ELF-1 (cell line): ENCODE measurements at places on chromosomes 11 and 22.

DNA sequence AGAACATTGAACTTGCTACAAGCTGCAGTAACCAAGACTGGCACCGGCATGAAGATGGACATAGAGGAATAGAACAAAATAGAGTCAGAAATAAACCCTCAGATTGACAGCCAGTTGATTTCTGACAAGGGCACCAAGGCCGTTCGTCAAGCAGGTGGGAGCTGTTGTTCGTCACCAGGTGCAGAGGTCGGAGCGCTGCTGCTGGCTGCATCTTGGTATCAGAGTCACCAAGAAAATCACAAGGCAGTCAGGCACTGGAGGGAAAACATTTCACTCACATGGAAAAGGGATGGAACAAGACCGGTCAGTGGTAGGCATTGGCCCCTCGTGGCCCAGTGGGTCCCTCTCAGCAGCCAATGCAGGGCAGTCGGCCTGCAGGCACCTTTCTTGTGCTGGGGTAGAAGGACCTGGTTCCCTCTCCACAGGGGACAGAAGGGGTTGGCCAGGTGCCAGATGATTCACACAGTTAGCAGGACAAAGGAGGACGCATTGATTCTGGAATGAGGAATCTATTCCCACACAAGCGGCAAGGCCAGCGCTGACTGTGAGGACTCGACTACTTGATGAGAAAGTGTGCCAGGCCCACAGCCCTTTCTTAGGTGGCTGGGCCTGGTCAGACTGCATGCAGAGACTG is 115.8 kb upstream of the FGF3 start:
- DNase-seq: peak; percentile 66

GRCh38 chr22:36885474-36885873 is 24.7 kb downstream of the NCF4 start:
- peak; percentile 69 for DNase-seq

- DNase-seq: peak; percentile 0
Observed at GRCh38 chr11:99739464-99740089, 718.8 kb downstream of the CNTN5 start.

GRCh38 chr11:106187860-106188456 is 110.5 kb downstream of the AASDHPPT start:
- DNase-seq: no peak

DNA sequence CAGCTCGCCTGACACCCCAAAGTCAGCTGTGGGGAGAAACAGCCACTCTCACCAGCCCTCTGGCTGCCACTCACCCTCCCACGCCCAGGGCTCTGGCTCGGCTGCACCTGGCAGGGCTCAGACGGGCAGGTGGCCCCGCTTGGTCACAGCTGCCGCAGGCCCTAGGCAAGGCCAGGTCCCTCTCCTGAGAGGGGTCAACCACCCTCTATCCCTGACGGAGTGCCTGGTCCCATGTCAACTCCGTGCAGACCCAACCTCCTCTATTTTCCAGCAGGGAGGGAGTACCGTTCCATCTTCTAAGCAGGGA is 1.9 kb downstream of the MAP4K2 start:
- no peak for DNase-seq

DNA sequence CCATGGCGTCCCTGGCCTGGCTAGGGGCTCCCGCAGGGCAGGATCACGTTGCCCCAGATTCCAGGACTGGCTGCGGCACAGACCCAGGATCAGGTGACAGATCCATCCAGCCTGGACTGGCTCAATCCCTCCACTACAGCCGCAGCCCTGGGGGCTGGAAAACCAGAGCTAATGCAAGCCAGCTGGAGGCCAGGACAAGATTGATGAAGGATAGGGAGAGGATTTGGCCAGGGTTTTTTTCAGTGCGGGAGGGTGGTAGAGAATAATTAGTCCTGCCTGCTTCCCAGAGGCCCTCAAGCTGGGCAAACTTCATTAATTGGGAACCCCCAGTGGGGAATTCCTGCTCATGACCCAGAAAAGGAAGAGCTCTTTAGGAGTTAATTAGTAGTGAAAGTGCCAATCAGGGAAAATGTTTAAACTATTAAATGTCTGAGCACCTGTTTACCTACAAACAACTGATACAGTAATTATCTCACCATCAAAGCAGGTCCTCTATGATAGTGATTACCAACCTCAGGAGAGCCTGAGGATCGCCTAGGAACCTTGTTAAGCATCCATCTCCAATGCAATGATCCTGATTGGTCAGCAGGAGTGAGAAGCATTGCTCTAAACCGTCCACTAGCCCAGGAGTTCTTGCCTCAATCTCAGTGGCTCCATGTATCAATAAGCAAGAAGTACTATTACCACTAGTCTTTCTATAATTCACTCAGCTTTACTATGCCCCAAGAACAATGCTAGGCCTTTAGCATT is 33.0 kb upstream of the MYOD1 start:
- DNase-seq: peak; percentile 94

DNA sequence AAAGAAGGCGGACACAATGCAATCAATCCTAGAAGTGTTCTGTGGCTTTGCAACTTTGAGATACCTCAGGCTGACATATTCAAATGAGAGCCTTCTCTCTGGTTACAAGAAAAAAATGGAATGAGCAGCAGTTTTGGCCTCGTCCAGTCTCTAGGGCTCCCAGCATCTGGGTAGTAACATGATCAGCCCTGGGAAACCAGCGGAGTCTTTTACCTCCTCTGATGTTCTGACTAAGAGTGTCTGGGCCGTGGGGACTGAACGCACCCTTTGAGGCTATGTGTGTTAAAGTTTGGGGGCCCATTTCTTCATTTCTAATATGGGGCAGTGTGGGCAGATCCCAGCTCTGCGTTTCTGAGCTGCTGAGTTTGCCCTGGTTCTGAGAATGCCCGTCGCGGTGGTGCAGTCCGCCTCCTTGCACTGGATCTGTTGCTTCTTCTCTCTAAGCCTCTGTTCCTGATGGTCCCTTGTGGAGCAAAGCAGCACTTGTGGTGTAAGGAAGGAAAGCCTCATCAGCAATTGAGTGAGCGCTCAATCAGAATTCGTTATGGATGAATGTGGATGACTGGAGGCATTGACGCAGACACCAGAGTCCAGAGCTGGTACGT is 8.1 kb downstream of the PARVB start:
- DNase-seq: no peak

DNA sequence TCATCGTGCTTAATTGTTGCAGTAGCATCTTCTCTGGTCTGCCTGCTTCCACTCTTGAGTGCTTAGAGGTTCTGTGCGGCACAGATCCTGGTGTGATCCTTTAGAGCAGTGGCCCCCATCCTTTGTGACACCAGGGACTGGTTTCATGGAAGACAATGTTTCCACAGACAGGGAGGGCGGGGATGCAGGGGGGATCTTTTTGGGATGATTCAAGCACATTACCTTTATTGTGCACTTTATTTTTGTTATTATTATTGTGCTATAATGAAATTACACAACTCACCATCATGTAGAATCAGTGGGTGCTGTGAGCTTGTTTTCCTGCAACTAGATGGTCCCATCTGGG is 76.8 kb upstream of the SHANK2 start:
- no peak for DNase-seq

- no peak for DNase-seq
Observed at GRCh38 chr22:47673557-47673956, 911.1 kb downstream of the TBC1D22A start.

- DNase-seq: no peak
Observed at GRCh38 chr11:36395978-36396736, 100.1 kb downstream of the PRR5L start.

DNA sequence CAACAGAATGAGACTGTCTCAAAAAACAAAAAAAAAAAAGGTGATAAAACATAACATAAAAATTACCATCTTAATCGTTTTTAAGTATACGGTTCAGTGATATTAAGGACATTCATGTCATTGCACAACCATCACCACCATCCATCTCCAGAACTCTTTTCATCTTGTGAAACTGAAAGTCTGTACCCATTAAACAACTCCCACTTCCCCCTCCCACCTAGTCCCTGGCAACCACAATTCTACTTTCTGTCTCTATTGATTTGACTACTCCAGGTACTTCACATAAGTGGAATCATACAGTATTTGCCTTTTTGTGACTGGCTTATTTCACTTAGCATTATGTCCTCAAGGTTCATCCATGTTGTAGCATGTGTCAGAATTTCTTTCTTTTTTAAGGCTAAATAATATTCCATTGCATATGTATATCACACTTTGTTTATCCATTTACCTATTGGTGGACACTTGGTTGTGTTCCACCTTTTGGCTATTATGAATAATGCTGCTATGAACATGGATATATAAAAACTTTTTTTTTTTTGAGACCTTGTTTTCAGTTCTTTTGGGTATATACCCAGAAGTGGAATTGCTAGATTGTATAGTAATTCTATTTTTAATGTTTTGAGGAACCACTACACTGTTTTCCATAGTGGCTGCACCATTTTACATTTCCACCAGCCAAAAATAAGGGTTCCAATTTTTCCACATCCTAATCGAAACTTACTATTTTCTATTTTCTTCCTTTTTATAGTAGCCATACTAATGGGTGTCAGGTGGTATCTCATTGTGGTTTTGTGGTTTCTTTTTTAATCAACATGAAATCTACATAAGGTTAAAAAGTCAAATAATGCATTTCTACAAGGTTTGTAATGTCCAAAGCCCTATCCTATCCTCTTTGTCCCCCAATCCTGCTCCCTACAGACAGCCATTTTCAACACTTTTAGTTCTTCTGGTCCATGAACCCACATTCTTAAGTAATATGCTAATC is 23.4 kb upstream of the PIK3C2A start:
- DNase-seq: no peak

DNA sequence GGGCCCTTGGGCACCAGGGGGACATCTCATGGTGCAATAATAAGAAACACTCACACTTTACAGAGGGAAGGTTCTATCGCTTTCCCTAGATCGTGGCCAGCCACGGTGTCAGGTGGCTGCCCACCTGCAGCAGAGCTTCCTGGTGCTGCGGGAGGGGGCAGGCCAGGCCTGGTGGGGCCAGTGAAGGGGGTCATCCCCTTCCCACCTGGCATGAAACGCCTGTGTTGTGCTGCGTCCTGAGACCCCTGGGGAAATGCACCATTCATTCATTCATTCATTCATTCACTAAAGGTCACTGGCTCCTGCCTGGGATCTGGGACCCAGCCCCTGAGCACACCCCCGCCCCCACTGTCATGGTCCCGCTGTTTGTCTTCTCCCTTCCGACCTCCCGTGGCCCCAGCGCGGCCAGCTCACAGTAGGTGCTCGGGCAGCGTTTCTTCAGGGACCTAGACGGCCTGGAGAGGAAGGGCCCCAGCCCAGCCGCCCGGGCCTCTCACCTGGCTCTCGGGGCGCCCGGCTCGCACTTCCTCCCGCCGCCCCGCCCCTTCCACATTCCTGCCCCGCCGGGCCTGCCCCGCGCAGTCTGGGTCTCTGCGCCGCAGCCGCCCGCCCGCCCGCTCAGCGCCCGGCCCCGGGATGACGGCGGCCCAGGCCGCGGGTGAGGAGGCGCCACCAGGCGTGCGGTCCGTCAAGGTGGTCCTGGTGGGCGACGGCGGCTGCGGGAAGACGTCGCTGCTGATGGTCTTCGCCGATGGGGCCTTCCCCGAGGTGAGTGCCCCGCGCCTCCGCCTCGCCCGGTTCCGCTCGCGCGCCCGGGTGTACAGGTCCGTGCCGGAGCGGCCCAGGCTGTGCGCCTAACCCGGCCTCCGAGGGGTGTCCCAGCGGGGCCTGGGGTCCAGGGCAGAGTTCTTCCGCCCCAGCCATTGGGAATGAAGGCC is at the start of gene RHOD:
Gene RHOD, plus strand, starts transcription at position 581 of the 938 bp plus-strand sequence. Its CDS starts 56 bp downstream, at position 637.
- DNase-seq: peak; percentile 37

DNA sequence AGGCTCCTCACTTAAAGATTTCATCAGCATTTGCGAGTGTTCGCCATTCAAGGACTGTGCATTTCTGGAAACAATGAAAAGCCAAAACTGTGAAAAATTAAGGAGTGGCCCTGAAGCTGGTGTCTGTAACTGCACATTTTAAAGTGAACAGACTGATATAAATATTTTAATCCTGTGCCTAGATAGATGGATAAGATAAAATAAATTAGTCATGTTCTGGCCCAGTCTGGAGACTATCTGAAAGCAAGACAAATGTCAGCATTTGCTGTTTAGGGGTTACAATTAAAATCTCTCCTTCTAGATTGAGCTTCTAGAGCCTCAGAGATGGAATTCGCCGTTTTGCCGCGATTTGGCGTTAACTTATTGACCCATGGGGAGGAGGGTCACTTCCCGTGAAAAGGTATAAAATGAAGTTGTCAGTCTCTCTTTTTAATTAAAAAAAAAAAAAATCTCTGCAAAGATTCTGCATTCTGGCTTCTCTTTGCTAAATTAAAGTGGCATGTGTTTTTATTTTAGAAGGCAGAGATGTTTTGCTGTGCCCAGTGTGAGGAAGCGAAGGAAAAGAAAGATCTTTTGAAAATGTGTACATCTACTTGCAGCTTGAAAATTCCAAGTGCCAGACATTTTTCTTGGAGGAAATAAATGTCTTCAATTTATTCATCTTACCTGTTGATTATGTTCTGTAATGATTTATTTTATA is 79.7 kb upstream of the WNT7B start:
- DNase-seq: no peak

- DNase-seq: peak; percentile 38
Observed at GRCh38 chr22:44220727-44221680, 40.3 kb downstream of the PARVG start.

DNA sequence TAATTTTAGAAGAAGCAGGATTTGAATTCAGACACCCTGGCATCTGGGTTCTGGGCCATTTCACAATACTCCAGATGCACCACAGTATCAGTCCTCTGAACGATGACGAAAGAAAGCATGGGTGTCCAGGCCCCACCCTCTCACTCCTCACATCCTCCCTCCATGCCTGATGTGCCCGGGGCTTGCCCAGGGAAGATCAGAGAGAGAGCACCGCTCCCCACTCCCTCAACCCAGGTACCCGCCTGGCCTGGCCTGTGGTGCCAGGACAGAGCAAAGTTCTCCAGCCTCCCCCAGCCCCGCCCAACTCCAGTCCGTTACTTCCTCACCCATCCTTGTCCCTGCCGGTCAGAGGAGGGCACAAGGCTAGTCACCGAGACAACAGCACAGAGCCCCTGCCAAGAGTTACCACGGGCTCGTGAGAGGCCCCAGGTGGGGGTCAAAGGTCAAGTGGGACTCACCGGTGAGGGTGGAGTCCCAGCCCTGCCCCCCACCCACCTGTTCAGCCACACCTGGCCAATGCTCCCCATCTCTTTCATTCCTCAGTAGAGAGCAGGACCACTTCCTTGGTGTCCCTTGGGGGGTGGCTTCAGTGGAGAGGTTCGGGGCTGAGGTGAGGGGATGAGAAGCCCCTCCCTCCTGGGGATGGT is 8.1 kb downstream of the BCL9L start:
- DNase-seq: peak; percentile 81

DNA sequence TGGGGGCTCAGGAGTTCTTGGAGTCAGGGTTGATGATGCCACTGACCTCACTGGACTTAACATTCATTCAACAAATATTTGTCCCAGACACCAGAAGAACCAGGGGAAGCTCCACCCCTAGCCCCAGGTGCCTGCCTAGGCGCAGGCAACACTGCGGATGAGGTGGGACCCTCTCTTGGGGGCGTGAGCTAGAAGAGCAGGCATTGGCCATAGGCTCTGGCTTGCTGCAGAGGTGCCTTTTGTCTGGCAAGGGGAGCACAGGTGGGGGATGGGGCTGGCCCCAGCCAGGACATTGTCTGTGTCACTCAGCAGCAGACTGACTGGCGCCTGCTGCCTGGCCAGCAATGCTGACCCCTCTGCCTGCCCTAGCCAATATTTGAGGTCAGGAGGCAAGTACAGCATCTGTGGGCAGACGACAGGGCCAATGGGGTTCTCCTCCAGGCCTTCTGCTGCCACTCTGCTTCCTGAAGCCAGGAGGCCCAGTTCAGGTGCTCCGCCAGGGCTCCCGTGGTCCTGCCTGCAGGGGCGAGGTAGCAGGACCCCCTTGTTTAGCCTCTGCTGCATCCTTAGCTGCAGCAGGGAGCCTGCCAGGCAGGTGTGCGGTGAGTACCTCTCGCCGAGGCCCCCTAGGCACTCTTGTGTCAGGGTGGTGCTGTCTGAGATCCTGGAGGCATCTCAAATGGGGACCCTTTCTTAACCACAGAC is 4.0 kb downstream of the LINC01488 start:
- DNase-seq: peak; percentile 66
